Fibroblast of skin of scalp (primary cell): ENCODE measurements at places on chromosomes 3 and 15.

DNA sequence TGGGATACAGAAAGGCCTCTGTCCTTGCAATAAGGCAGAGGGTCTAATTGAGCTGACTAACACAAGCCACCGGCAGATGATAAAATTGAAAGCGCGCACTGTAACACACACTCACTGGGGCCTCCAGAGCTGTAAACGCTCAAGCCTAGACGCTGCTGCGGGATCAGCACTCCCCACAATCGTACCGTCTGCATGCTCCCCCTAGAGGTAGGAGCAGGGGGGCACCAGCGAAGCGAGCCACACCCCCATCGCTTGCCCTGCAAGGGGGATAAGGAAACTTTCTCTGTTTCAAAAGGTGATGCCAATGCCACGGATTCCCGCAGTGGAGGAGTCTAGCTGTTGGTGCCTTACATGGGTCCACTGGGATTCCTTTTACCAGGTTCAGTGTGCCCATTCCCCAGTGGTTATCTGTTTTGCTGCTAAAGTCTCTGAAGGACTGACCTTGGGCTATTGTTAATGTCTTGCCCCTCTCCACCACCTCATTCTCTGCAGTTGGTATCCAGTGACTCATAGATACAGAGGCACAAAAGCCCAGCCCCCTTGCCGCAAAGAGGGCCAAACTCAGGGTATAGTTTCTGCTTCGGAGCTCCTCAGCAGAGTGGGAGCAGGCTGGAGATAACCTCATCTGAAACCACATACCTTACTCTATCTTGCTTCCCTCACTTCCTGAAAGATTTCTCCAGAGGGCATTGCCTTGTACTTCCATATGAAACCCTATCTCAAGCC is 139.3 kb upstream of the KBTBD8 start:
- DNase-seq = no peak

DNA sequence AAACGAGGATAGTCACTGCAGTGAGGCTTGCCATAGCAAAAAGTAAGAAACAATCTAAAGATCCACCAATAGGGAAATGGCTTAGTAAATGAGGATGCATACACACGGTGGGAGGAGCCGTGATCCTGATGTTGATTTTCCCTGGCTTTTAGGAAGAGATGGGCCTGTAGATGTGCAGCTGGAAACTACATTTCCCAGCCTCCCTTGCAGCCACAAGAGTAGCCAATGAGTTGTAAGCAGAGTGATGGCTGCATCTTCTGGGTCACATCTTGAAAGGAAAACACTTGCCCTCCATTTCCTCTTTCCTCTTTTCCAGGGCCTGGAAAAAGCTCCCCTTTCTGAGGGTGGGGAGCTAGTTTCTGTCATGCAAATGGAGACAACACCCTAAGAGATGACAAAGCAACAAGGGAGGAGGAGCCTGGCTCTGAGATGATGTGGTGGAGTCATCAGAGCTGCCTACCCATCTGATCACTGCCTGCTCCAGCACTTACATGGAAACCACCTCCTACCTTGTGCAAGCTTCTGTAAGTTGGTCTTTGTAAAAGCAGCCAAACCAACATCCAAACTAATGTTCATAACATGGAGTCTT is 139.1 kb downstream of the TLE3 start:
- DNase-seq = no peak

DNA sequence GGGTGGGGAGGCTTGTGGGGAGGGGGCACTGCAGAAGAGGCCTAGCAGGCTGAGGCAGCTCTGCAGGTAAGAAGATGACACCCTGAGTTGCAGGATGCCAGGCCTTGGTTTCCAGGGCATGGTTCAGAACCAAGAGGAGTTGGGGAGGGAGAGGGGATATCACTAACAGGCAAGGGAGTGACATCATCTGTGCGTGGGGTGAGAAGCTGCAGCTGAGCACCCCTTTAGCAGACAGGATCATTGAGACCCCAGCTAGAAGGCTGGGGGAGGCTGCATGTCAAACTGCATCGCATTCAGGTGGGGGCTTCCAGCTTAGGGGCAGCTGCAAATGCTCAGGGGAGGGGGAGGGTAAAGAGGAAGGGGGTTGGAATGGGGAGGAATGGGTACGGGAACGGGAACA is 23.0 kb downstream of the CACNA2D2 start:
- DNase-seq = no peak

- DNase-seq = peak; percentile 45
Measured at GRCh38 chr3:55501905-55502304, 14.8 kb upstream of the WNT5A start.

DNA sequence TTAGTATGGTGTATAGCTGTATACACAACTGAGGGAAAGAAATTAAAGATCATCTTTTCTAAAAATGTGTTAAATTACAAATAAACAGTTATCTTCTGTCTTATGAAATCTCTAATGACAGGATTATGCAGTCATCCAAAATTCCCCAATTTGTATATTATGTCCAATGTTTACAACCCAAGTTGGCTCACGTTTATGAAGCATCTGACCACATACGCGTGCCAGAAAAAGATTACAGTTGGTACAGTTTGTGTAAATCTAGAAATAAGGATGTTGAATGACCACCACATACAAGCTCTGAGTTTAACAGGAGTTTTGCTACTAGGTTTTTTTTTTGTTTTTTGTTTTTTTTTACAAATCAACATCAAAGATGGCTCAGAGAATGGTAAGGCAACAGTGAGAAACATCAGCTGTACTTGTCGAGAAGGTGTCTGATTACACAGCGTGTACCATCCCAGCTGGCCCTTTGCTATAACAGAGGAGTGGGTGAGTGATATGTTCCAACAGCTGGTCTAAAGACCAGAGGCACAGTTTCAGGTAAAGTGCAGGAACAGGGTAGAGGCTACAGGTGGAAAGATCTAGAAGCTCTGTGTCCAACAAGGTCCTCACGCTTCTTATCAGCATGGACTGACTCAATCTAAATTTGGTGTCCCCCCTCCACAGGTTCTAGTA is 47.1 kb downstream of the USF3 start:
- DNase-seq = no peak

DNA sequence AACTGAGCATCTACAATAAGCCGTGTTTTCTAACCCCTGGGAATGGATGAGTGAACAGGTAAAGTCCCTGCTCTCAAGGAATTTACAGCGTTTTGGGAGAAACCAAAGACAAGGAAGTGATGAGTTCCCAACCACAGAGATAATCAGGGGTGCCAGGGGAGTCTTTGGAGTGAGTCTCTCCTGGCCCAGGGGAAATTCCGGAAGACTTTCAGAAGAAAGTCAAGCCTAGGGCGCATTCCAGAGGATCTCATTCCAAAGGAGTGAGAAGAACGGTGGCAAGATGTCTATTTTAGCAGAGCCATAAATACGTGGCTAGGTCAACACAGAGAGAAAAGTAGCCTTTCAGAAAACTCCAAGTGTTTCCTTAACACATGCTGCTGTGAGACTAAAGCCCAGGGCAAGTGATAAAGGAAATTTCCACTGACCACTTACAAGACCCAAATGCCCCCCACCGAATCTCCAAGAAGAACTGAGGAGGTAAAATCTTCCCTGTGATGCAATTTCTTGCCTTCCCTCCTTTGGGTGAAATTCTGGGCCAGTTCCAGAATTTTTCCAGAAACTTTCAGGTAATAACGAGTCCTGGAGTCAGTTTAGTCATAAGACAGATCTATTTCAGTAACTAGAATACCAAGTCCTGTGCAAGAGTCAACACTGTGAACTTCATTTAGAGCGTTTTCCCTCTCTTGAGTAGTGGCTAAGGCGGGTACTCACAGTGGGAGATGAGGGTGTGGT is 437.4 kb downstream of the NR2F2 start:
- no peak for DNase-seq

DNA sequence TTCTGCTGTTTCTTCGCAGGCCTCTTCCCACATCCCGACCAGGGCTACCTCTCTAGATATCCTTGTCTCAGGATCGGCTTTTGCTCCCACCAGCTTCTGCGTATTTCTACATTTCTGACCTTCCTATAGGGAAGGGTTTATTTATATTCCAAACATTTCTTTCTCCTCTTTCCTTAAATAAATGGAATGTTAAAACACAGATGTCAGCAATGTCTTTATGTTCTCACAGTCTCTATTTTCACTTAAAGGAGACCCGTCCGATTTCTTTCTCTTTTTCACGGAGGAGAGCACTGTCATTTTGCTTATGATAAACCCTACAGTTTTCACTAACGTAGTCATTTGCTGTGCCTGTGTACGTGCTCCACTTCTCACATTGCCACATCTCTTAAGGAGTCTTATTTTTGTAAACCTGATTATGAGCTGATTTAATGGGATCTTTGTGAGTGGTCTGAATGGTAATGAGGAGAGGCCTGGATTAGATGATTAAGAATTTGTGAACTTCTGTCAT is 630 bp downstream of the KIF15 start:
- DNase-seq = peak; percentile 5

DNA sequence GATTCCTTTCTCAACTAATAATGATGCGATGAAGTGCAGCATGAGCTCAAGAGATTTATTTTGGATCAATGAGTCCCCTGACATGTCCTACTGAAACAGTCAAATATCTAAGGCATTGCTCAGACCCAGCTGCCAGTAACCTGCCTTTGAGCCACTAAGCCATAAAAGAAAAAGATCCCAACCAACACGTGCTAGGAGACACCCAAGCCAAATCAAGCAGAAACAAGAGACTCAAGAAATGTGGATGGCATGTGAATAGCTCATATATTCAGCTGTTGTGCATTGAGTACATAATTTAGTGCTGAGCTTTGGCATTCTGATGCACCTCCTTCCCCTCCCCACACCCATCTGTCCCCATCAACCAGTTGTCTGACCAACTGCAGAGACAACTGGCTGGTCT is 29.2 kb downstream of the GJD2 start:
- DNase-seq = peak; percentile 68

GRCh38 chr3:151003029-151003767 is 30.7 kb upstream of the CLRN1 start:
- DNase-seq = no peak

GRCh38 chr15:69583626-69584025 is 131.0 kb downstream of the RPLP1 start:
- no peak for DNase-seq

GRCh38 chr3:25830373-25831280 is 40.7 kb downstream of the OXSM start:
- no peak for DNase-seq

DNA sequence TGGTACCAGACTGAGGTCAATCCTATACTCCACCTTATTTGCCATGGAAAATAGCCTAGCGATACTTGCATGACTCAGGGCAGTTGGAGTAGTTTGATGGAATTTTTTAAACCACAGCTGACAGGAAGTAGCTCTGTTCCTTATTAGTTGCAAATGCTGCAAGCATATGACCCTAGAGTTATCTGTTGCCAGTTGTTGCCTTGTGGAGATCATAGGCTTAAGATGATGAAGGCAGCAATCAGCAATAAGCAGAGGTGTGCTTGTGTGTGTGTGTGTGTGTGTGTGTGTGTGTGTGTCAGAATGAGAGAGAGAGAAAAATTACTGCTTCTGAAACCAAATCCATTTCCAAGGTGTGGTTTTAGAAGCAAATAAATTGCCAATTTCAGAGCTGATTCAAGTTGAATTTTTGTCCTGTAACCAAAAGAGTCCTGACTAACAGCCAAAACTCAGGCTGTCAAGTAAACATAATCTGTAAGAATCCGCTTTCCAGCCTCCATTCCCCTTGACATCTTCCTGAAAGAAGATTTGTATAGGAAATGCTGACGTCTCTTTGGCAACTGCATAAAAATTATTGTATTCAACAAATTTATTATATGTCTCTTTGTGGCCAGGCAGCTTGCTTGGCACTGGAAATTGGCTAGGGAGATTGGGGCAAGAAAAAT is 141.2 kb downstream of the SERPINI1 start:
- peak; percentile 81 for DNase-seq

GRCh38 chr15:31344823-31345605 is 18.4 kb downstream of the KLF13 start:
- DNase-seq = no peak

DNA sequence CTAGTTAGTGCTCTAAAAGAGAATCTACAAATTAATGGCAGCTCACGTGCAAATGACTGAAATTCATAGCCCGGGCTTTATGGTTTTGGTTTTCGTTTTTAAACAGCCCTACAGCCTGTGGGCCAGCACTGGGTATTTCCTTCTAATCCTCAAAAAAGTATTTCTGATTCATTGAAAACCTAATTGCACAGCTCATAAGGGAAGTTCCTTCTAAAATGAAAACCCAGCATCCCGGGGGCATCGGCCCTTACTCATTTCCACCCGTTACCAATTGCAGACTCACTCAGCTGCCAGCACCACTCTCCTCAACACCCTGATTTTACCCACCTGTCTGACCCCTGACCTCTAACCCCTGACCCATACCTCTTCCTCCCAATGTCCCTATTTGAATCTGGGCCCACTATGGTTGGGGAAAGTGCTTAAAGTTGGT is 59.5 kb upstream of the ZNF148 start:
- DNase-seq = no peak

GRCh38 chr3:96779810-96780209 is 34.6 kb upstream of the EPHA6 start:
- no peak for DNase-seq

DNA sequence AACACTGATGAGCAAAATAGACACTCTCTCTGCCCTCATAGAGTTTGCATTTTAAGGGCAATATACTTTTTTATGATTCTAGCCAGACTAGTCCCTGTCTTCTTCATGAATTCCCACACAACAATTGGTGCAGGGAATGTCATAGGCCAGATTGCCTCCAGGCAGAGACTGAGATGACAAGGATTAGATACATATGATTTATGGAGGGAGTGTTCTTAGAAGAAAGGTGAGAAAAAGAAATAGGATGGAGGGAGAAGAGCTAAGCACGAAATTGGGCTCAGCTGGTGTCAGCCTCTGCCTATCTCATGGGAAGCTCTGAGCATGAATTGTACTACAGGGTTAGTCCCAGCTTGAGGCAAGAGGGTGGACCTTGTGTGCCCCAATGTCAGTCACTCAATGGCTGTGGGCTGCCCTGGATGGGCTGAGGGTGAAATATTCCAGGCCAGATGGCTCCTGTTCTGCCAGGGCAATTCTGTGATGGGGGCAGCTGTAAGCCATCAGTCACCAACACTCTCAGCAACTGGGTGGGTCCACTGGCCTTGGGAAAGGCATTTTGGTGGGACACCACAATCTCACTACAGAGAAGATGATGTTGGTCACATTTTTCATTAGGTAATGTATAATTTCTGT is 31.1 kb downstream of the EIF1B start:
- DNase-seq = no peak

DNA sequence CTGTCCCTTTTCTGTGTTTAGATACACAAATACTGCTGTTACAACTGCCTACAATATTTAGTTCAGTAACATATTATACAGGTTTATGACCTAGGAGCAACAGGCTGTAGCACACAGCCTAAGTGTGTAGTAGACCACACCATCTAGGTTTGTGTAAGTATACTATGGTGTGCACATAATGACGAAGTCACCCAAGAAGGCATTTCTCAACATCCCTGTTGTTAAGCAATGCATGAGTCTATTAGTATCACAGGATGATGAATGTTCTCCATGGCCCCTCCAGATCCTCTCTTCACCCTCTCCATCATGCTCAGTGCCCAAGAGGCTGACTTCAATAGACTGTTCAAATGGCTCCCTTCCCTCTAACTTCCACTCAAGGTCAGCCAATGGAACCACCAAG is 14.6 kb upstream of the SEC62 start:
- DNase-seq = no peak

DNA sequence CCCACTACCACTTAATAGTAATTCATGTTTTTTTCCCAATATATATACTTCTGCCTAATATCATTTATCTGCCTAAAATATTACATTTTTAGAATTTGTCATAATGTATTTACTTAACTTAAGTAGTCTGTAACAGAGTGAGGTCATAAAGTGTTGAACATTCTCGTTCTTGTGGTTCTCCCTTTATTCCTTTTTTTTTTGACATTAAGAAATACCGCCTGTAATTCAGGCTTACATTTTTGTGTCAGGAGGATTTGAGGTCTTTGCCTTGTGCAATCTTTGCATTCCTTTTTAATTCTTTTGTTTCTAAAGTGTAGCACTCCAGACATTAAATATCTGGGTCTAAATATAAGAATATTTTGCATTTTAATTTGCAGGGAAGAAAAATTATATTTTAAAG is 315.4 kb downstream of the PTPRG start:
- peak; percentile 83 for DNase-seq
